ENCODE measurements at places on chromosomes 2 and 18.
A peak's percentile ranks its signal among the peaks of the same experiment; 100 is the strongest.

GRCh38 chr2:176763851-176764404 lies 448.7 kb upstream of the HNRNPA3 start:
- DNase-seq, result no peak

GRCh38 chr2:154032220-154032619 lies 160.5 kb downstream of the GALNT13 start:
- DNase-seq, result no peak

DNA sequence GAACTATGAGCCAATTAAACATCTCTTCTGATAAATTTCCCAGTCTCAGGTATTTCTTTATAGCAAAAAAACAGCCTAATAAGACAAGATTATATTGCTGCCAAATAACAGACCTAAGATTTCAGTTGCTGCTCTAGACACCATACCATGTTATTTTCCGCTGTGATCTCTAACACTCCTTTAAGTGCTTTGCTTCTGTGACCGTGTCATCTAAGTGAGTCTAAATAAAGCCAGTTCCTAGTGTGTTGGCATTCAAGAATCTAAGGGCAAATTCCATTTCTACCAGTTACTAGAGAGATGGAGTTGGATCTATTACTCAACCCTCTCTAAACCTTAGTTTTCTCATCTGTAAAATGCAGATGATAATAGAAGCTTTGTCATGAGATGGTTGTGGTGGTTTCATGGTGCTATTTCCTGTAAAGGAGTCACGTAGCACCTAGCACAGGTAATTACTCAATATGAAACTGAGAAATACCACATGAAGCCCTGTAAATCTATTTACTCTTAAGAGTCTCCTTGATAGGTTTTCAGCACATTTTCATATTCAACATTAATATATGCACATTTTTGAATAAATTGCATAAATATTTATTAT lies 40.5 kb downstream of the SPHKAP start:
- no peak for DNase-seq

DNA sequence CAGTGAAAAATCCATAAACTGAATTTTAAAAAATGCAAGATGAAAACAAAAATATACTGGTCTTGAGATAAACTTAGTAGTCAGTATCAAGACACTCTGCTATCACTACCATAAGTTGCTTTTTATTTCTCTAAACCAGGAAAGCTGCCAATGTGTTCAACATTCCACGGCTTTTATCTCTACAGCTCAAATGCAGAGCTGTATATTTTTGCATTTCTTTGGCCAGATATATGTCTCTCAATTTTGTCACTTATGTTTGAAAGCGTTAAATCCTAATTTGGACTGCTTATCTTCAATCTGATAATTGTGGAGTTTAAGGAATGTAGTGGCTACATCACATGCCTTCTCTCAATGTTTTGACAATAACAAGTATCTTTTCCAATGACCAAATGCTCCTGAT lies 609.5 kb downstream of the EPHA4 start:
- DNase-seq, result no peak

- DNase-seq, result no peak
Observed at GRCh38 chr2:85665264-85665937, 2.6 kb downstream of the SFTPB start.

DNA sequence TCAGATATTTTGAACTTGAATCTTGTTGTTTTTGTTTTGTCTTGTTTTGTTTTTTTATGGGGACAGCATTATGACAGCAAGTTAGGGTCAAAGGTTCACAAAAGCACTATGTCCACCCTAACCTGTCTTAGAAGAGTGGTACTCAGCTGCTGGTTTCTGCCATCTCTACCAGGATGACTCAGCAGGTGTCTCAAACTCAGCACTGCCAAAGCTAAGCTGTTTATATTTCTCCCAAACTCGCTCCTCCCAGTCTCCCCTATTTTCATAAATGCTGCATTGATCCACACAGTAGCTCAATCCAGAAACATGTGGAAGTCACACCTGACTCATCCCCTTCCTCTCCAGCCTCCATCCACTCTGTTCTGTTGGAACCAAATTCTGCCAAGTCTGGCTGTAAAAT lies 134.9 kb downstream of the ZBTB7C start:
- DNase-seq, result no peak

DNA sequence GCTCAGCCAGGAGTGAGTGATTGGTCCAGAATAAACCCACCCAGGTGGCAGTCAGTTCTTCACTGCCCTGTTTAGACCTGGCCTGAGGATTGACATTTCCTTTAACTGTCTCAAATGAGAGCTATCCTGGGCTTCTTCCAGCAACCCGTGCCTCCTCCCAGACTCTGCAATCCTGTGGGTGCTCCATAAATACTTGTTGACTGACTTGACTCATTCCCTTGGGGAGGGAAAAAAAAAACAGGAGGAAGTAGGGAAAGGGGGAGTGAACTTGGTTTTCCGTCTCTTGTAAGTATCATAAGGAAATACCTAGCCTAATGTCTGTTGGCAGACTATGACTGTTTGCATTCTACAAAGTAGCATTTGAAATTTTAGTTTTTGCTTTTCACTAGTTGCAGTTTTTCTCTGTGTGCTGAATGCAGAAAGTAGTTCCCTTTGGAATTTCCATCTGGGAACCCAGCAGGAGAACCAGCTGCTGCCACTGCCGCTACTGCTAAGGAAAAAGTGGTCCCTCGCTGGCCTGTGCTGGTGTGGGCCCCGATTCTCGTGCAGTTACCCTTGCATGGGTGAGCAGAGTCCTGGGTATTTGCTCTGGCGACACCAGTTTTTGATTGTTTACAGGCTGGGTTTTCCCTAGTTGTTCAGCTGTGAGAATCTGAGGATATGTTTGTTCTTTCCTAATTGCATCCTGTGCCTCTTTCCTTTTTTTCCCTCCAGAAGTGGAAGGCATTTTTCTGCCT lies 78.8 kb downstream of the TGOLN2 start:
- DNase-seq, result peak; percentile 88

DNA sequence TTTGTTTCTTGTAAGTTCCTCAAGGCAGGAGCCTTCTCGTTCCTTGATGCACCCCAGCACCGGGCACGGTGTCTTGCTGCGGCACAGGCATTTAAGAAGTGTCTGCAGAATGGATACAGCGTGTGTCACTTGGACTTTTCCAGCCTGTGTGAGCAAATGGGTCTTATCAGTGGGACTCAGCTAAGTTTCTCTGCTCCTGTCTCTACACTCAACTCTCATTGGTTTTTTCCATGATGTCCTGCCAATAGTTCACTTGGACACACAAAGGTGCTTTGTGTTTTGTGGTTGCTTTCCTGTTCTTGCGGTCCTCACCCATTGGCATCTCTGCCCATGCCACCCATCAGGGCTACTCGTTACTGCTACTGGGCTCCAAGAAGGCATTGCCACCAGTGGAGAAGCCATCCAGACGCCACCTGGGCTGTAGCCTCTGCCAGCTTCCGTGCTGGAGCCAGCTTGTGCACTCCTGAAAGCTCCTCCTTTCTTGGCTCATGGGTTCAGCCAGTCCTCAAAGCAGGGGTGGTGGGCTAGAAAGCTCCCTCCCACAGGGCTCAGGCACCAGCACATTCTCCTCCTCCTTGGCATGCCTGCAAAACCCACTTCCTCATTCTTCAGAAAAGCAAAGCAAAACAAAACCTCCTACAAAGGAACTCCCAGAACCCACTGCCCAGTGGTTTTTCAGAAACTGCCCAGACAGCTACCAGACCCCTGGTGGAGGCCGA lies 41.4 kb downstream of the IL1R2 start:
- no peak for DNase-seq

DNA sequence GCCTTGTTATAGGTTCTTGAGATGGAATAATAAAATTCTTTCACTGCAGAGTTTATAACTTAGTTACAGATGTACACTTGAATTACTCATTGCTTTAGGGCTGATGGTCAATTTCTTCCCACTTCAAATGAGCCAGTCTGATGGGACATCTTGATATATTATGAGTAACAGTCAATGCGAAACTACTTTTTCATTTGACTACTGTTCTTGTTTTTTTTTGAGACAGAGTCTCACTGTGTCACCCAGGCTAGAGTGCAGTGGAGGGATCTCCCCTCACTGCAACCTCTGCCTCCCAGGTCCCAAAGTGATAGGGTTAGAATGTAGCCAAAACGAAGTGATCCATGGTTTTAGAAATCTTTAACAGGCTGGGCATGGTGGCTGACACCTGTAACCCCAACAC lies 57.1 kb downstream of the ST3GAL5 start:
- no peak for DNase-seq

- DNase-seq, result no peak
Observed at GRCh38 chr18:72468021-72468710, 76.0 kb downstream of the CBLN2 start.

DNA sequence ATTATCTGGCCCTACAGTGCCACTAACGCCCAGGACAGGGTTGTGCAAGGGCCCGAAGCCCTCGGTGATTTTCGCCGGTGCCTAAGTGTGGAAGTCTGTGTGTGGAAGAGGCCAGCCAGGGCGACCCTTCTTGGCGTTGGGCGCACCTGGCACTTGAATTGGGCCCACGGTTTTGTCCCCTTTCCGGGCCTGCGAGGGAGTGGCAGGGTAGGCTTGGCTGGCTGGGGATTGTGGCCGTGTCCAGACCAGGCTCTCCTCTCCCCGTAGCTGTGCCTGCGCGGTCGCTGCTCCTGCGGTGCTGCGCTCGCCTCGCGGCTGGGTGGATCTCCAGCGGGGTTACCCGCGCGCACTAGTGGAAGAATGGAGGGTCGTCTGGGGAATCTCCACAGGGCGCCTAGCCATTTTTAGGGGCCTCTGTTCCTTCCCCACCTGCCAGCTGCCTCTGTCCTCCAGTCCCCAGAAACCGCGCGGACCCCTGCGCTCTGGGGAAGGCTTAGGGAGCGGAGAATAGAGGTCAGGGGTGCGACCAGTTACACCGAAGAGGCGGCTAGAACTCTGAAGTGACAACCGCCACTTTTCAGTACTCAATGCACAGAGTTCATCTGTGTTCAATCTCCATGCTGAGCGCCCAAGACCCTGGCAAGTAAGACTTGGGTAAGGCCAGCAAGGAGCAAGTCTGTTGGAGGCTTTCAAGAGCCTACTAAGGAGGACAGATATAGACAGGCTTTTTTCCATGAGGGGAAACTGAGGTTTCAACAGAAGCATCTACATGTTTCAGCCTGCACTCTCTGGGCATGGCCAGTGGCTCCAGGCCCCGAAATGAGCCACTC lies 16.0 kb downstream of the EVX2 start:
- no peak for DNase-seq

- DNase-seq, result no peak
Observed at GRCh38 chr2:109139865-109140396, 10.9 kb downstream of the SH3RF3 start.

DNA sequence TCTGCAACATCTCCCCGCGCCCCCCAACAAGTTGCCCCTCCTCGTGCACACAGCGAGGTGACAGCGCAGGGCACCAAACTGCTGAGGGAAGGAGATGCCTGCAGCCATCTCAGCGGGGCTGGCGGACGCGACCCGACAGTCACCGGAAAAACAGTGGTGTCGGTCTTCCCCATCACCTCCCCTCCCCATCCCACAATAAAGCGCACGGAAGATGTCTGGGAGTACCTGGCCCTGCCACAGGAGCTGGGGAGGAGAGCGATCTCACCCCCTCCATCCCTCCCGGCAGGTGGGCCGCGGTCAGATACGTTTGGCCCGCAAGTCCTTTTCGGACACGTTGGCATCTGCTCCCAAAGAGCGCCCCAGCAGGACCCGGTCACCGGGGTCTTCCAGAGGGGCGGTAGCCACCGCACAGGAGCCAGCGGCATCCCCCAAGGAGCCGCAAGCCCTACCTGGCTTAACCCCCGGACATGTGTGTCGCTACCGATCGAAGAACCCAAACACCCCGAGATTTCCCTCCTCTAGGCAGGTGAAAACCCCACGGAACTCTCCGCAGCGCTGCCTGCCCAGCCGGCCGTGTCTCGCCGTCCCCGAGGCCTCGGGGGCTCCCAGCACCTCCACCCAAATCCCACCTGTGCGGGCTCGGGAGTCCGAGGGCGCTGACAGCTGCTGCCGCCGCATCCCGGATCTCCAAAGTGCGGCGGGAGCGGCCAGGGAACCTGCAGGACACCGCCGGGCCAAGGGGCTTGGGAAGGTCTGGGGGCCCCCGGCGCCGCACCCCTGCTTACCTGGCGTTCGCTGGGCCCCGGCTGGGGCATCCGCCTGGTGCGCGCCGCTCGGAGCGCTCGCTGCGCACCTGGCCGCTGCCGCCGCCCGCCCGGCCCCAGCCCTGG lies 657 bp downstream of the ATP8B1 start:
- no peak for DNase-seq

DNA sequence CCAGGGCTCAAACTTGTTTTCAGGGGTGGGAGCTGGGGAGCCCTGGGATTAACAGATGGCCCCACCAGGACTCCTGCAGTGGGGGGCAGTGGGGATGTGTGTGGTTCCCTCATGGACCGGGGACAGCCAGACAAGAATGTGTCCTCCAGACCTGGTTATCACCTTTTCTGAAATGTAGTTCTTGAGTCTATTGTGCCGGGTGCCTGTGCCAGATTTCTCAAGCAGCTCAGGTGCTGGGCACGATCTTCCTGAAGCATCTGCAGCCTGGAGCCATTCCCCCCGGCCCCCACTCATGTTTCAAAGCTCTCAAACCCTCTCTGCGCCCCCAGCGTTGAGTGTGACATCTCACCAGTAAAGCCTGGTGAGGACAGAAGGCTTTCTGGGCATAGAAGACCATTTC lies 48.4 kb upstream of the HAAO start:
- no peak for DNase-seq

DNA sequence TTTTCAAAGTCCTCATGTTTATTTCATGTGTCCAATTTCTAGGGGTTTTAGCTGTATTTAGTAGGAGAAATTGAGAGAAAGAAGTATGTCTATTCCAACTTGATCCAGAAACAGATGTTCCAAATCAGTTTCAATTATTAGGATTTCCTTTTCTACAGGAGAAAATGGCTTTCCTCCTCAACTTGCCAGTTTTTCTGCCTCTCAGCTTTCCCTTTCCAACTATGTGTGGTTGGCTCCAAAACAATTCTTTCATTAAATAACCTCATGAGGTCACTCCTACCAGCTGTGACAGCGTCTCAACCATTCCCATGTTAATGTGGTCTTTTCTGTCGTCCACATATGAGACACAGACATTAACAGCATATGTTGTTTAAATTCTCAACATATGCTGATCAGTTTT lies 13.1 kb downstream of the XIRP2 start:
- no peak for DNase-seq

GRCh38 chr2:58708565-58708964 lies 467.4 kb upstream of the FANCL start:
- DNase-seq, result no peak

DNA sequence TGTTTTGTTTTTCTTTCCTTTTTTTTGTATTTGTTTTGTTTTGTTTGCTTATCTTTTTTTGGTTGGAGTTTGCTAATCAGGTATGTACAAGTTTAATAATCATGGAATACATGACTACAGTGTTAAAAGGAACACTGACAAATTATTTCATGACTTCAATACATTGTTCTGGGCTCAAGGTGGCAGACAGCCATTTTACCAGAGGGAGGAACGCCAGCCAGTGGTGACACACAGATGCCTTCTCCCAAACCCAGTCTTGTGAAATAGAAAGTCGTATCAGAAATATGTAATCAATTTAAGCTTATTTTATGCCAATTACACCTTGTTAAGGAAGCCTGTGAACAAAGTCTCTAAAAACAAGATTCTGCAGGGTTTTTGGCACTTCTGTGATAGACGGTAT lies 264.0 kb upstream of the EPHA4 start:
- DNase-seq, result no peak

- DNase-seq, result peak; percentile 34
Observed at GRCh38 chr2:64101141-64101591, 43.1 kb downstream of the PELI1 start.
